ENCODE measurements at places on chromosomes 2 and 18.

DNA sequence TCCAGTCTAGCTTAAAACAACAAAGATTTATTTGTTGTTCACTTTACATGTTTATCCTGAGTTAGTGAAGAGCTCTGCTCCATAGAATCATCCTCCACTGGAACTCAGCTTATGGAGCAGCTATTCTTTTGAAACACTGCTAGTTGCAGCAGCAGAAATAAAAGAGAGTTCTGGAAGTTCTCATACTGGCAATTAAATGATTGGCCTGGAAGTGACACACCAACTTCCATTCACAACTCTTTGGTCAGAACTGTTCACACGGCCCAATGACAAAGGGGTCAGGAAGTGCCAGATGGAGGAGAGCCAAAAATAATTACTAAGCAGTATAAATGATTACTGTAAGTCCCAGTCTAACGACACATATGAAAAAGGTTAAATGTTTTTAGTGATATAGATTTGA, 39.1 kb downstream of the FBXO11 start:
- DNase-seq = no peak

- no peak for DNase-seq
These were observed 10.2 kb upstream of the SPATA3 start for GRCh38 chr2:230985519-230986231.

DNA sequence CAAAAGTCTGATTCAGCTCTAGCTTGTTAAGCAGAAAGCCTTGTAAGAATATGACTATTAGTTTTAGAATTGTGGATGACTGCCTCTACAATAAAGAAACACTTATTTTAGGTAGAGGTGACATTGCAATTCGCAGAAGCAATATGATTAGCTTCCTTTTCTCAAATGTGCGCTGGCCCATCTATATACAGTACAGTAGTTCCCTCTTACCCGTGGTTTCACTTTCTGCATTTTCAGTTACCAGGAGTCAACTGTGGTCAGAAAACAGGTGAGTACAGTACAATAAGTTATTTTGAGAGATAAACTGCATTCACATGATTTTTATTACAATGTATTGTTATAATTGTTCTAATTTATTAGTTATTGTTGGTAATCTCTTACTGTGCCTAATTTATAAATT, 405.1 kb downstream of the GPD2 start:
- DNase-seq = no peak

DNA sequence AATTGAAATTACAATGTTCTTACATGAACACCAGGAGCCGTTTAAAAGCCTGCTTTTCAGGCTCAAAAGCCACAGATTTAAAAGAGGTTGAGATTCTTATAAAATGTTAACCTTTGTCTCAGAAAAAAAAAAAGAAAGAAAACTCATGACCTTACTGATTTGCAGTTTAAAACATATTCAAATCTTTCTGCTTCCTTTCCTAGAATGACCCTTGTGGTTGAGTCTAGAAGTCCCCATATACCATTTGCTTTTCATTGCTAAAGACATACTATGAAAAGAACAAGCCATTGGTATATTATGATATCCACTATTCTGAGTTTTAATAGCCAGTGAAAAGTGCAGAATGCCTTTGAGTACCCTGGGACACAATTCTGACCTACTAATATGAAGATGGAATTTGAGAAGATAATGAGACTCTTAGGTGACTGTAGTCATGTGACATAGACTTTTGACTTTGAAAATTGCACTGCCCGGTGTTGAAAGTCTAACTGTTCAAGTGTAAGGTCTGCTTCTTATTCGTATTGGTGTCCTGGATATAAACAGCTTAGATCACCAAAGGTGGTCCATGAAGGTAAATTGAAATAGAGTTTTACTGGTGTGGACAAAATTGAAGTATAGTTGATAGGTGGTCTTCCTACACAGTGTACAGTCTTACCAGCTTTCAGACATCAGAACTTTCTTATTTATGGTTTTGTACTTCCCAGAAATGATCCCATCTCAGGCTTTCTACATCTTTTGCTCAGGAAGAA, 117.0 kb downstream of the DOCK10 start:
- no peak for DNase-seq

DNA sequence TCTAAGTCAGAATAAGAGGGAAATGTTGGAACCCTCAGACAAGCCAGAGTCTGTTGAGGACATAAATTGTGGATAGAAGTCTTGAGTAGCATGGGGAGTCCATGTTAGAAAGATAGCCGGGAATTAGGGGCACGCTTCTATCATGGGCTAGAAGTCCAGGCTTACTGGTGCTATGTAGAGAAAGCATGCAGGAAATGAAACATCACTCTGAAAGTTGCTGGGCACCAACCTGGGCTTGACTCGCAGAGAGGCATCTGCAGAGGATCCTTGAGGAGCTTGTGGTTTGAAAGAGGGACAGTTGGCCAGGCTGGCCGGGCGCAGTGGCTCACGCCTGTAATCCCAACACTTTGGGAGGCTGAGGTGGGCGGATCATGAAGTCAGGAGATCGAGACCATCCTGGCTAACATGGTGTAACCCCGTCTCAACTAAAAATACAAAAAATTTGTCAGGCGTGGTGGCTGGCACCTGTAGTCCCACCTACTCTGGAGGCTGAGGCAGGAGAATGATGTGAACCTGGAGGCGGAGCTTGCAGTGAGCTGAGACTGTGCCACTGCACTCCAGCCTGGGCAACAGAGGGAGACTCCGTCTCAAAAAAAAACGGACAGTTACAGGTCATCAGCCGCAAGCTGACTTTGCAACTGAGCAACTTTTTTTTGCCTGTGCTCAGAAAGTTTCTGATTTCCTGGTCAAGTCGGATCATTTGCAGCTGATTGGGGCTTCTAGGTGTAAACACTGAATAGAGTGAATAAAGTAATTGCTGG, 24.9 kb downstream of the CERS6 start:
- DNase-seq = no peak

- DNase-seq = no peak
These were observed 35.8 kb downstream of the MFSD6 start for GRCh38 chr2:190443778-190444481.

DNA sequence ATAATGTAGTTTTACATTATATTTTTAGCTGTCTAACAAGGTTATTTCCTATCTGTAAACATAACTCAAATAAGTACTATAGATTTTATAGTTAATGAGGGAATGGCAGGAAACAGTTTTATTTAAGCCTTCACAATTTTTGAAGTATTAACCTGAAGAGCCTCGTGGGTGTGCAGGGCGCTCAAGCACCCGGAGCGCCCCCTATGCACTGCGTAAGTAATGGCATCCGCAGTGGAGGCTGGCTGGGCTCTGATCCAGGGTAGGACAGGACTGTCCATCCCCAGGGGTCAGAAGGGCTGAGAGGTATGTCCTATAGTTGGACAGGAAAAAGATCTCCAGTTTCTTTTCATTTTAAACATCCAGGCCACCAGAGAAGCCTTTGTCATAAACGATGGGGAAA, 8.2 kb upstream of the GBX2 start:
- peak; percentile 80 for DNase-seq

- DNase-seq = no peak
These were observed 73.4 kb upstream of the ODC1 start for GRCh38 chr2:10521356-10522169.

DNA sequence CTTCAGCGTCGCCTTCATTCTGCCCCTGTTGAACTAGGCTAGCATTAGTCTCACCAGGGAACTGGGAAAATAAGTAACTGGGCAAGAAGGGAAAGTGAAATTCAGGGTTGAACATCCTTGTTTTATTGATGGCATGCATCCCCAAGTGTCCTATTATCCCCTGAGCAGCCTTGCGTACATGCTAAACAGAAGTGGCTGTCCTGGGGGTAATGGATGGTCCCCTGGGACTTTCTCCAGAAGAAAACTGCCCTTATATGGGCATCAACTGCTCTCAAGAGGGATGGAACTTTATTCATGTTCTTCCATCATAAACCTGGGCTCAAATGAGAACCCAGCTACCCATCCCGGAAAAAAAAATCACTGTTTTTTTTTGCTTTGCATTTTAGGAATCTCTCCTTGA, 11.8 kb upstream of the SMIM21 start:
- DNase-seq = no peak

DNA sequence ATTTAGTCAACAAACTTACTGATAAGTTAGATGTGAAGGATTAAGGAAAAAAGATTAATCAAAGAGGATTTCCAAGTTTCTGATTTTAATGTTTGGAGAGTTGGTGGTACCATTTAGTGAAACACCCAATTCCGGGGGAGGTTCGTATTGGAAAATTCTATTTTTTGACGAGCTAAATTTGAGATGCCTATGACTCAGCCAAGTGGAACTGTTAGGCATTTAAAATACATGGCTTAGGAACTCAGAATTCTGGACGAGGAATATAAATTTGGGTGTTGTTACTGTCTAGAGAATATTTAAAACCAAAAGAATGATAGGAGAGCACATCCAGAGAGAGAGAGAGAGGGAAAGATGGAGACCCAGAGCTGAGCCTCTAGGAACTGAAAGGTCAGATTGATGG, 103.6 kb downstream of the TMX3 start:
- DNase-seq = no peak

- no peak for DNase-seq
These were observed 766.2 kb upstream of the TMEFF2 start for GRCh38 chr2:192960945-192961344.

GRCh38 chr2:1717113-1717512, 27.2 kb downstream of the PXDN start:
- DNase-seq = no peak

- no peak for DNase-seq
These were observed 3.0 kb upstream of the MARCHF4 start for GRCh38 chr2:216375286-216375685.

GRCh38 chr2:128769457-128770142, 450.9 kb upstream of the HS6ST1 start:
- no peak for DNase-seq
